ENCODE measurements at places on chromosomes 12 and 14. TPM values are rescaled to one million over a fixed set of nuclear protein-coding genes. Genes with fewer than 3 reads are reported as not detected.

MYH7 gene
- total RNA-seq: not detected

TMPRSS12 gene
- not detected for total RNA-seq

GRCh38 chr12:92210071-92210470, 64.4 kb upstream of the BTG1 start:
- no peak for DNase-seq

- no peak for DNase-seq
These were observed 11.9 kb upstream of the TNFAIP2 start for GRCh38 chr14:103111232-103111868.

DNA sequence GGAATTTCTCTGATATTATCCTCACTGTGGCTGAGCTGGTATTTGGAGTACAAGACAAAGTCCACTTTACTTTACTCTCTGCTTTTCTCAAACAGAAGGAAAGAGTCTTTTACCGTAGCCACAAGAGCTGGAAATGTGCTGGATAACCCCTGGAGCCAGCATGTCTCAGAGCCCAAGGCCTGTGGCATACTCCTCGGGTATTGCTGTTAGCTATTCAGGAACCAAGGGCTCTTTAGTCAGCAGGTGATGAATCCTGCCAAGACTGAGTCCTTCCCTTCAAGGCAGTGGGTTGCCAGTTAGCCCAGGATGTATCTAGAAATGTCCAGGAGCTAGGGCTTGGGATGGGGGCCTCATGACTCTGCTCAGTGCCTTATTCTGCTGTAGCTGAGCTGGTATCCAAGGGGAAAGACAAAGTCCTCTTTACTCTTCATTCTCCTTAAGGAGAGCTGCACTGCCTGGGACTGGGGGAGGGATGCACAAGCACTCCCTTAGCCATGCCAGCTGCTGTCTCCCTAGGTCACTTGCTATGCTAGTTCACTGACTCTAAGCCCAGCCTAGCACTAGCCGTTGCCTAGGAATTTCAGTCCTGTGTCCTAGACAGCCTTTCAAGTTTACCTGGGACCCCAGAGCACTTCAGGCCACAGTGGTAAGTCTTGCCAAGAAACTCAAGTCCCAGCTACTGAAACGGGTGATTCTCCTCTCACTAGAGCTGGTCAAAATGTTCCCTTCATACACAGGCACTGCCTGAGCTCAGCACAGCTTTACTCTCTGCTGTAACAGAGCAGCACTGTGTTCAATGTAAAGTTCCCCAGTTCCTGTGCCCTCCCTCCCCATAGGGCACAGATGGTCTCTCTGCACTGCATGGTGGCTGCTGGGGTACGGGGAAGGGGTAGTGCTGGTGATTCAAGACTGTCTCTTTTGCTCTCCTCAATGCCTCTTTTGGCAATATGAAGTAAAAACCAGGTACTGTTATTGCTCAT, 136.4 kb downstream of the SLC35F4 start:
- no peak for DNase-seq

- DNase-seq: no peak
These were observed 10.9 kb upstream of the NGB start for GRCh38 chr14:77281852-77282410.
